ENCODE measurements at places on chromosomes 4 and X.

GRCh38 chrX:133594156-133594555 lies 178.9 kb upstream of the GPC4 start:
- no peak for DNase-seq

DNA sequence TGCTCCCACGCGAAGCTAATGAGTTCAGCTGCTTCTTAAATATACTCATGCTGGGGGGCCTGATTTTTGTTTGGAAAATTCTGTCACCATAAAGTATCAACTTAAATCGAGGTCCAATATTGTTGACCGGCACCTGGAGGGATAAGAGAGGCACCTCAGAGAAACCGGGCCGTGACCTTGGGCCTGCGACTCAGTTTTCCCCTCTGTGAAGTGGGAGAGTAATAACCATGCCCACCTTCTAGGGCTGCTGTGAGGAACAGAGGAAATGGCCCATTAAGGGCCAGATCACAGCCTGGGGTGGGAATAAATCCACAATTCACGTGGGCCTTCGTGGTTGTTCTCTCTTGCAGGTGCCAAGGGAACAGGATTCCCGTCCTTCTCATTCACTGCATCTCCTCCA lies 39.4 kb downstream of the ZBTB49 start:
- DNase-seq = no peak

DNA sequence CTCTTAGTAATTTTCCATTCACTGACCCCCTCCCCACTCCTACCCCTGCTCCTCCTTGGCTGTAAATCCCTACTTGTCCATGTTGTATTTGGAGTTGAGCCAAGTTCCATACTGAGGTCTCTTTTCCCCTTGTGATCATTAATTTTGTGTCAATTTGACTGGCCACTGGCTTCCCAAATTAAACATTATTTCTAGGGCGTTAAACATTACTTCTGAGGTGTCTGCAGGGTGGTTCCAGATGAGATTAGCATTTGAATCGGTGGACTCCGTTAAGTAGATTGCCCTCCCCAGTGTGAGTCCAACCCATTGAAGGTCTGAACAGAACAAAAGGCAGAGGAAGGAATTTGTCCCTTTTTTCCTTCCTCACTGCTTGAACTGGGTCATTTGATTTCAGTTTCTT lies 25.7 kb downstream of the SLC39A8 start:
- DNase-seq = no peak

- DNase-seq = no peak
These were observed 54.7 kb downstream of the RBPJ start for GRCh38 chr4:26375551-26375950.

DNA sequence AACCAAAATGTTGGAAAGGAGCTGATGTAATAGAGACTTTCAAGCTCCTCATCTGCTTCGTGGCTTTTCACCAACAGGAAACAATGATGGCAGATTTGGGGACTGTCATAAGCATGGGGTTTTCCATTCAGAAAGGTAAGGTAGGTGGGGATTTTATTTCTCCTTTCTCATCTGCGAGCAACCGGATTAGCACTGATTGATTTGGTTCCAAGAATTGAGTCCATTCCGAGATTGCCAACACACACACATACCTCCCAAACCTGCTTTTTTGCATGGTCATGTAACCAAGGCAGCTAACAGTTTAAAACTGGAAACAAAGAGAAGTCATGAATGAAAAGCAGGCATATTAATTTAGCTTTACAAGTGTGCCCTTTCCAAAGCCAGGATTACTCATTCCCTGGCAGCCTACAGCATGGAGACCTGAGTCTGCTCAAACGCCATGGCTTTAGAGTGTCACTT lies 63.0 kb upstream of the LNX1 start:
- no peak for DNase-seq

DNA sequence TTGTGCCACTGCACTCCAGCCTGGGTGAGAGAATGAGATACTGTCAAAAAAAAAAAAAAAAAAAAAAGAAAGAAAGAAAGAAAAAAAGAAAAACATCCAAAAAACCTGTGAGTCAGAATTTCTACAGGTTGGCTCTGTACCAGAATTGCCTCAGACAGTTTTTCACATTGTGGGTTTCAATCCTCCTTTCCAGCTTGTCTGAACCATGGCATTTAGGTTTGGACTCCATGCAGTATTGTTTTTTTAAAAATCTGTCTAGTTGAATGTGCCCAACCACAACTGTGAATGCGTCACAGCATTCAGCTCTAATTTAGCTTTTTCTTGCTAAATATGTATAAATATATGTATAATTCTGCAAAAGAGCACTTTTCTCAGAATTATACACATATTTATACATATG lies 31.4 kb upstream of the ARSH start:
- DNase-seq = no peak

- DNase-seq = no peak
These were observed 104.7 kb upstream of the TLR2 start for GRCh38 chr4:153579410-153579809.

GRCh38 chrX:109632906-109633504 lies 8.0 kb upstream of the KCNE5 start:
- no peak for DNase-seq

- DNase-seq = no peak
These were observed 57.3 kb downstream of the FRYL start for GRCh38 chr4:48722509-48723446.

GRCh38 chrX:65502618-65503017 lies 32.0 kb downstream of the LAS1L start:
- no peak for DNase-seq

- no peak for DNase-seq
These were observed 404.0 kb upstream of the F9 start for GRCh38 chrX:139126493-139126892.

- DNase-seq = no peak
These were observed 257.2 kb downstream of the DMD start for GRCh38 chrX:32954125-32954524.

DNA sequence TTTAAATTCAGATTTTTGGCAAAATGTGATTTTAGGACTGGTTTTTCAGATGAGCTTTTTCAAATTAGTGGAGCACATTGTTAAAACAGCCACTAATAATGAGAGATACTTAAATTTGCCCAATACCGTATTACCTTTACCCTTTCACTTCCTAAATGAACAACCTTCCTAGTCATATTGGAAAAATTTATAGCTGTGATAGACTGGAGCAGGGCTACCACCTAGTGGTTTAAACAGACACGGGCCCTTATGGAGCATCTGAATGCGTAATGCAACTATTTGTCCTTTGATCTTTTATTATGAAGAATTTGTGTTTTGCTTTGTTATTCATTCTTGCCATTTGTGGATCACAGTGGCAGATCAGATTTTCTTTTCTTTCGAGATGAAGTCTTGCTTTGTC lies 72.7 kb downstream of the KDM6A start:
- no peak for DNase-seq

GRCh38 chr4:152278505-152279233 lies 257.2 kb downstream of the FBXW7 start:
- DNase-seq = no peak

GRCh38 chr4:12200226-12200625 lies 771.5 kb upstream of the HS3ST1 start:
- DNase-seq = no peak

DNA sequence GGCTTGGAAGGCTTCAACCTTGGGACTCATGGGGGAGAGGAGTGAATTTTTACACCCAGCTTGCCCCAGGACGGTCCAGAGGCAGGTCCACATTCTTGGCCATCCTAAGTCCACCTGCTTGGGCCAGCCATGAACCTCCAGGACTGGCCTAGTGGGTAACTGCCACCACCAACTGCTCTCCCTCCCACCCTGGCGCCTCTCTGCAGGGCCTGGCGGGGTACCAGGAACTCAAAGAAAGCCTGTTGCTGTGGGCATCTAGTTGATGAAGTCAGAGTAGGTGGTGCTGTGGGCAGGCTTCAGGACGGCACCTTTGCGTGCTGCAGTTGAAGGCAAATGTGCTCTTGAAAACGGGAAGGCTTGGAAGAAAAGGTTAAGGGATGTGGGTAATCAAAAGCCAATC lies 12.0 kb downstream of the BCOR start:
- no peak for DNase-seq

DNA sequence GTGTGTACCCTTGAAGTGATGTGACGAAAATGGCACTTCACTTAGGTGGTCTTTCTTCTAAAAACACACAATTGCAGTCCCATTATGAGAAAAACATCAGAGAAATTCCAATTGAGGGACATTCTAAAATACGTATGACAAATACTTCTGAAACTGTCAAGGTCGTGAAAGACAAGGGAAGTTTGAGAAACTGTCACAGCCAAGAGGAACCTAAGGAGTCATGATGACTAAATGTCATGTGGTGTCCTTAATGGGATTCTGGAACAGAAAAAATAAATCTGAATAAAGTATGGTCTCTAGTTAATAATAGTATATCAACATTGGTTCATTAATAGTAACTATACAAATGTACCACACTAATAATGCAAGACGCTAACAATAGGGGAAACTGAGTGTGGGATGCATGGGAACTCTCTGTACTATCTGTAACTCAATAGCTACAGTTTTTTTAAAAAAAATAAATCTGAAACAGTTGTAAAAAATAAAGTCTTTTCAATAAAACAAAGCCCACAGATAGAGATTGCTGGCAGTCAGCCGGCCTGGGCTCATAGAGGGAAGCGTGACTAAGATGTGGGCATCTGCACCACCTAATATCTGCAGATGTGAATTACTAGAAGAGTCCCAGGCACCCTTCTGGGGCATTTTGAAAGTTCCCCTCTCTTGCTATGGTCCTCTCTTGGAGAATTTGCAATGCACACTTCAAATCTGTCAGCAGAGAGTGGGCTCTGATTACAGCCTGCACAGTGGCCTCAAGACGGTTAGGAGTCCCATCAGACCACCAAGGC lies 47.6 kb downstream of the MID1IP1 start:
- DNase-seq = no peak

DNA sequence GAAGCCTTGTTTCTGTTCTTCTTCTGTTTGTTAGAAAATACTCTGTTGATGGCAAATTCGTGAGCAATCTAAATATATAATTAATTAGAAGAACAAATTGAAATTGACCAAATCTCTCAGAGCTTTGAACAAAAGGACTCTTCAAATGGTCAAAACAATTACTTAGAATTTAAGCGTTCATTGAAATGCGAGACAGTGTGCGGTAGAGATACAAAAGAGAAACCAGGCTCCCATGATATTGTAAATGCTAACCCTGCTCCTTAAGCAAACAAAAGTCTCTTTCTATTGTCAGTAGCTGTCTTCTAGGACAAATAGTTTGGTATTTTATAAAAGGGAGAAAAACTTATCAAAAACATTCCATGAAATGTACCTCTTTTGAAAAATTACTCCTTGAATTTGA lies 453.4 kb upstream of the MAGEB2 start:
- DNase-seq = no peak

DNA sequence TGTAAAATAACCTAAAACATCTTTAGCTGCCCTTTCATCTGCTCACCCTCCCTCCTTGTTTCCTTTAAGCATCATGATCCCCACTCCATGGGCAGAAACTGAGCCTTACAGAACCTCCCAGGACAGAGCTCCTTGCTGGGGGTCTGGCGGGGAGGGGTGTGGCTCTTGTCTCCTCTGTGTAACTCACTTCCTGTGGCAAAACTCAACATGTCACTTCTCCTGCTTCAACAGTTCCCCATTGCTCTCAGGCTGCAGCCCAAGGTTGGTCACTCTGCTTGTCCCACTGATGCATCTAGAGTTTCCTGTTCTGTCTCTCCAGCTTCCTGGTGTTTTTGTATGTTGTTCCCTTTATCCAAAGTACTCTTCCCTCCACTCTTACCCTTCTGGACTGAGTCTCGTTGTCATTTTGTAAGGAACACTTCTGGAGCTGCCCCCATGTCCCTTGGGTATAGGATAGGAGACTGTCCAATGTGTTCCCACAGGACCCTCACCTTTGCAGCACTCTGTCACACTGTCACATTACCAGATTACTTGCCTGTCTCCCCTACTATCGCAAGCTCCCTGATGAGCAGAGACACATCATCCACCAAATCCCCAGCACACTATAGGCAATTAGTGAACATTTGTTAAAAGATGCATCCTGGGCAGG lies 19.6 kb downstream of the TMEM31 start:
- DNase-seq = no peak

- no peak for DNase-seq
These were observed 255.3 kb upstream of the ATOH1 start for GRCh38 chr4:93573285-93573684.

DNA sequence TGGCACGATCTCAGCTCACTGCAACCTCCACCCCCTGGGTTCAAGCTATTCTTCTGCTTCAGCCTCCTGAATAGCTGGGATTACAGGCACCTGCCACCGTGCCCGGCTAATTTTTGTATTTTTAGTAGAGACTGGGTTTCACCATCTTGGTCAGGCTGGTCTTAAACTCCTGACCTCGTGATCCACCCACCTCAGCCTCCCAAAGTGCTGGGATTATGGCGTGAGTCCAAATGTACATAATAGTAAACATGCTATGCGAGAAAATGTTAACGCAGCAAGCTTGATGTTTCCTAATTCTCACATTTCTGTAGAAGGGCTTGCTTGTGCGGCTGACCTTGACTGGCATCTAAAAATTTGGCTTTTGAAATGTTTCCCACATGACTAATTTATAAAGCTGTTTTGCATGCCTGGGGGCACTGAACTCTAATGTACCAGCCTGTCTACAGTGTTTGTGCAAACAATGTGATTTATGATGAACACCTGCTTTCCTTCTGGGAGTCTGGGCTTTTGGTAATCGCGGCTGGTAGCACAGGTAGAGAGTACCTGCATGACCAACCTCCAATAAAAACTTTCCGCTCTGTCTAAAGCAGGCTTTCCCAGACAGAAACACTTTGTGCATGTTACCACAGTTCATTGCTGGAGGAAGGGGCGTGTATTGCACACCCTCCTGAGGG lies 216.8 kb downstream of the IL15 start:
- no peak for DNase-seq

DNA sequence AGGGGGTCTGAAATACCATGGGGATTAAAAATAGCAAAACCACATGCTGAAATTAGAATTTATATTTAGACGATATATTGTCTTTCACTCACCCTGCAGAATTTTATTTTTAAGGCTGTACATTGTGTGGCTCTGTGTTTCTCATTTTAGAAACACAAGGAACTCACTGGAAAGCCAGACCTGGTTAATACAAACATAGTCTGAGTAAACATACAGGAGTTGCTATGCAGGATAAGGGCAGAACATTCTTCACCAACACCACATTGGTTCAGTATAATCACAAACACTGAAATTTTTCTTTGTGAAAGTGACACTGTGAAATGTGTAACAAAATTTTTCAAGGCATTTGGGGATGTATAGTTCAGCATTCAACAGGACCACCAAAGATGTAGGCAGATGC lies 115.5 kb downstream of the ARX start:
- DNase-seq = no peak

- no peak for DNase-seq
These were observed 180.5 kb upstream of the RBPJ start for GRCh38 chr4:26140150-26140898.

GRCh38 chr4:137749466-137749865 lies 217.2 kb upstream of the PCDH18 start:
- DNase-seq = no peak

GRCh38 chr4:113739197-113739596 lies 22.3 kb downstream of the CAMK2D start:
- DNase-seq = no peak

DNA sequence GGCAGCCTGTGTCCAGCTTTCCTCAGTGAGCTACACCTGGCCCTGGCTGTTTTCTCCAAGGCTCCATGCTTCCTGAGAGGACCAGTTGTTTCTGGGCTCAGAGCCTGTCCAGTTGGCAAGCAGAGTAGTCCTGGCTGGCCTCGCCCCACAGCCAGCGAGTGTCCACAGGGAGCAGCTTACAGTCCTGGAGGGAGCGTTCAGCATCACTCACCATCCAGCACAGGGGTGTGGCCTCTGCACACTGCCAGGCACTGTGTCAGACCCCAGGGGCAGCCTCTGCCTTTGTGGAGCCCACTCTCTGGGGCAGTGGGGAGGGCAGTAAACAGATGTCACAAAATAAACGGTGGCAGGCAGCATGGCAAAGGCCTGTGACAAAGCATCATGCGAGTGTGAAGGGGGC lies 23.9 kb downstream of the EVC start:
- DNase-seq = no peak

Data from activated CD8-positive, alpha-beta memory T cell treated with anti-CD3 and anti-CD28 coated beads for 48 hours (primary cell).